ENCODE measurements at places on chromosomes 5 and 9.

- DNase-seq: no peak
Measured at GRCh38 chr5:129135633-129136032, 41.1 kb downstream of the ISOC1 start.

- no peak for DNase-seq
Measured at GRCh38 chr9:68896486-68896885, 117.4 kb downstream of the PRKACG start.

DNA sequence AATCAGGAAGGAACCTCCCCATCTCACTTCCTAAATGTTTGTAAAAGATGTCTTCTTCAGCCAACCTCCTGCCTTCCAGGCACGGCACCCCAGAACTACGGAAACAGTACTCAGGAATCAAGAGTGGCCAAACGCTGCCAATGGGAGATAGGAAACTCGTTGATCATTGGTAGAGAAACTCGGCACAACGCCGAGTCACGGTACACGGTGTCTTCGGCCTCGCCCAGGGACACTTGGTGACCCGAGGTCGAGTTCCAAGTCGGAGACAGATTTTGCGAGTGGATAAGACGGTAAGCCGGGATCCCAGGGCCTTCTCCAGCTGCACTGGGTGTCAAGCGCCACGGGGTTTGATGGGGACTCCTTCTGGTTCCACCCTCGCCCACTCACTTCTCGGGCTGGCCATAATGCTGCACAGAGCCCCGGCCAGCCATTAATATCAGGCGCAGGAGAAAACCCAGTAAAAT is 343 bp downstream of the KIAA0825 start:
- DNase-seq: peak; percentile 3

- no peak for DNase-seq
Measured at GRCh38 chr9:114894609-114895433, 35.6 kb downstream of the TNFSF8 start.

DNA sequence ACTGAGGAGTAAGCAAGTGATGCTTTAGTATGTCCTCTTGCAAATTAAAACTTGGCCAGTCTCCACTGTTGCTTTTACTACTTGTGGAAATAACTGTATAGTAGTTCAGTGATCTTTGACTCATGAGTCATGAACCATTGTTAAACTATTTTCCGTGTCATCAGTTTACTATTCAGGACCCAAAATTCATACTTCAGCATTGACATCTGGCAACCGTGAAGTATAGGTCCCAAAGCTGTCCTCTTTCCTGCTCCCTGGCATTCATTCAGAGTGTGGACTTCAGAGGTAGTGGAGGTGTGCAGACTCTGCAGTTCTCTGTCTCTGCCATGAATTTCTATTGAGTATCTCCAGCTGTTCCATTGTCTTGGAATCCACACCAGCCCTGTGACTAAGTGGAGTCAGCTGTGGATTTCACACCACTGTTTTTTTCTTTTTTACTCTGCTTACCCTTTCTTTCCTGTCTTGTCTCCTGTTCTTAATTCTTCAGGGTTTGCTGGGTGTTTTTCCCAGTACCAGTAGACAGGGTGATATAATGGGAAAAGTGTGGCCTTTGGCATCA is 7.5 kb downstream of the TDRD7 start:
- no peak for DNase-seq

- DNase-seq: peak; percentile 44
Measured at GRCh38 chr9:2727966-2728613, 10.8 kb downstream of the KCNV2 start.

- no peak for DNase-seq
Measured at GRCh38 chr5:176740702-176741496, 69.5 kb upstream of the UNC5A start.

All from NCI-H1694 treated with DMSO at 0.1 percent for 48 hours (cell line).